Tibial nerve (tissue), 4 donors: ENCODE measurements at places on chromosomes 7 and 10. TPM values are rescaled to one million over a fixed set of nuclear protein-coding genes. Genes with fewer than 3 reads are reported as not detected.

DNA sequence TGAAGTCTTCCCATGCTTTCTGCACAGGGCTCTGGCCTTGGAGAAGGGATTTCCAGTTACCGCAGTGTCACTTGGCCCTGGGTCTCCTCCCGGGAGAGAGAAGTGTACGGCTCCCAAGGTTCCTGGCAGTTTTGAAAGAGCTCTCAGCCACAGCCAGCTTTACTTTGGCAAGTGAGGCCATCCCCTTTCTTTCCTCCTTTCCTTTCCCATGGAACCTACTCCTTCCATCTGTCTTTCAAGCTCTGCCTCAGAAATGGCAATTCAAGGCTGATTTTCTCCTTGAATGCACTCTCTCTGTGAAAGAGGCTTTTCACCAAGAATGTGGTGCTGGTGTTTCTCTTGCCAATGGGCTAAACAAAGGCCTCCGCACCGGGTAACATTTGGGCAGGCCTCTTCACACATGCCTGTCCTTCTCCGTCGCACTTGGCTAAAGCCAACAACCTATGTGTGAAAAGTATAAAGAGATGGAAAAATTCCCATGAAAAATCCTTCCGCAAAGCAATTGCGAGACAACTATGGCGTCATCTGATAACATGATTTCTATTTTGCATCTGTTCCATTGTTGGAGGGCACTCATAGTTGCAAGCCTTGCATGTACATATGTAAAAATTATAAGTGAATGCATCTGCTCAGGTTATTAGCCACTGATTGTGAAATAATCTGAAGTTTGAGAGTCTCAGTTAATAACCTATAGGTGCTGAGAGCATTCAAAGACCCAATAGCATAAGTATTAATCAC is 125.4 kb downstream of the PFKFB3 start:
- DNase-seq, result no peak

DNA sequence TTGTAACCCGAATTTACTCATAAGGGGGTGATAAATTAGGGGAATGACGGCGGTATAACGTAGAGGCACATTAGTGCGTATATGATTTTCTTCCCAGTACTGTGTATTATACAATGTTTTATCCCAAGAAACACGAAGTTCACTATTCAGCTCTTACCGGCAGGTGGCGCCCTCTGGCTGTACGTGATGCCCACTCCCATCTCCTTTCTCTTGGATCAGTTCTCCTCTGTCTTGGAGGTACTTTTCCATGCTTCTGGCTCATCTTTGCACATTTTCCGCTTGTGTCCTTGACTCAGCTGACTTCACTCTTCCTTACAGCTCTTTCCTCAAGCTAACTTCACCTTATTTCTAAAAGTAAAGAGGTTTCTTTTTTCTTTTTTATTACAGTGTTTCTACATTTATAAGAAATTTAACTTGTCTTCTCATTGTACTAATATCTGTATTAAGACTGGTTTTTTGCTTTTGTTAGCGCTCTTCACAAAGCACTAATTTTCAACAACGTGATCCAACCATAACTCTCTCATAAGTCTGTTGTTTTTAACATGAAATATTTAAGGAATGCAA is 21.3 kb downstream of the TMEM176B start:
- DNase-seq, result peak; percentile 74

DNA sequence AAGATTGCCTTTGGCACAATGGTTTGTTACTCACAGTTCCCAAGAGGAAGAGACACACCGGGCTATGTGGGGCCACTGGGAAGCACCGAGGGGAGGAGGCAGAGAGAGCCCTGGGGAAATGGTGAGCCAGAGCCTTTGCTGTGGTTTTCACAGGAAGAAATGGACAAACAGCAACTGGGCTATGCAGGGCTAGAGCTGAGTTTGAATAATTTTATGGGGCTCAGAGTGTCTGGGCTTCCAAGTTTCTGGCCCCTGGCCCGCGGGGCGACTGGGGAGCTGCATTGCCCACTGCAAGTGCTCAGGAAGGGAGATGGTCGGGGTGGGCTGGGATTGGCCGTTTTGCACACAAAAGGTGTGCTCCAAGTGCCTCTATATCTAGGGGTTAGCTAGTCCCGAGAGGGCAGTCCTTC is 92.6 kb downstream of the CHST15 start:
- DNase-seq, result no peak

DNA sequence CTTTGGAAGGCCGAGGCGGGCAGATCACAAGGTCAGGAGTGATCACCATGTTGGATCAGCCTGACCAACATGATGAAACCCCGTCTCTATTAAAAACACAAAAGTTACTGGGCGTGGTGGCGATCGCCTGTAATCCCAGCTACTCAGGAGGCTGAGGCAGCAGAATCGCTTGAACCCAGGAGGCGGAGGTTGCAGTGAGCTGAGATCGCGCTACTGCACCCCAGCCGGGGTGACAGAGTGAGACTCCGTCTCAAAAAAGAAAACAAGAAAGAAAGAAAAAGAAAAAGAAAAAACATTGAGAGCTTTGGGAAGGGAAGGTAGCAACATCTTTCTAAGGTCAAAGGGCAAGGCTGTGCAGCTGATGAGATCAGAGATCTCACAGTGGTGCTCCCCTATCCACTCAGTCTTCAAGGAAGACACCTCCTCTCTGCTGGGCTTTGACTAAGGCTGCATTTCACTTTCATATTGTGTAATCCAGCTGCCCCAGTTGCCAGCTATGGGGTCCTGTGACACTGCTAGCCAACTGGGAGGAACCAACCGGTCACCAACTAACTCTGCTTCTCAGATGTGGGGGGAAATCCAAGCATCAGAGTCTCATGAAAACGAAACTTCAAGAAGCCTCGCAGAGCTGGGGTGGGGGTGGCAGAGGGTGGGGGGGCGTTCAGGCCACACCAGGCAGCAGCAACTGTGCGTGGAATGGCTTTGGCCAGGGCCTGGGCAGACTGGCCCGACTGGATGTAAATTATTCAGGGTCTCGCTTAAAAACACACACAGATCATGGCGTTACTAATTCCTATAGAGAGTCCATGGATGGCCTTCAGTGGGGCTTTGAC is 1.5 kb downstream of the IL15RA start:
- DNase-seq, result no peak

DNA sequence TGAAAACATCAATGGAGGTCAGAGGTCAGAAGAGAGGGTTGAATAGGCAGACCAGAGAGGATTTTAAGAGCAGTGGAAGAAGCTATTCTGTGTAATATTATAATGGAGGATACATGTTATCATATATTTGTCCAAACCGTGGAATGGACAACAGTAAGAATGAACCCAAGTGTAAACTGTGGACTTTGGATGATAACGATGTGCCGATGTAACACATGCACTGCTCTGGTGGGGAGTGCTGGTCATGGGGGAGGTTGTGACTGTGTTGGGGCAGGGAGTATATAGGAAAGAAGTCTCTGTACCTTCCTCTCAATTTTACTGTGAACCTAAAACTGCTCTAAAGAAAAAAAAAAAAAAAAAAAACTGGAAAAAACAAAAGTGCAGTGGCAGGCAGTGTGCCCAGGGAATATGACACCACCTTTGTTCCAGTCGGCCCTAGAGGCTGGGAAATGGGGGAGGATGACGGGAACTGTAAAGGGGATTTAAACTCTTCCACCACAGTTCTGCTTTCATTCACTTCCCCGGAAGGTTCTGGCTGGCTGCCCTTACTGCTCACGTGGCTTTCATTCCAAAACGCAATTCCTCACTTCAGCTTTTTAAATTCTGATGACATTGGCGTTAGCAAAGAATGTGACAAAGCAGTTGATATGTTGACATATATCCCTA is 113.7 kb upstream of the ANKRD1 start:
- DNase-seq, result peak; percentile 83

CACNA2D1 gene
- total RNA-seq, result 18.9 TPM

SPDYE17 gene
- total RNA-seq, result not detected

GRCh38 chr7:134679006-134679405 is 32.4 kb downstream of the BPGM start:
- DNase-seq, result no peak

PIK3CG gene
- 8.4 TPM for total RNA-seq

- DNase-seq, result no peak
Observed at GRCh38 chr10:71038921-71039320, 150.6 kb upstream of the PCBD1 start.
